ENCODE measurements at places on chromosomes 4 and X.

DNA sequence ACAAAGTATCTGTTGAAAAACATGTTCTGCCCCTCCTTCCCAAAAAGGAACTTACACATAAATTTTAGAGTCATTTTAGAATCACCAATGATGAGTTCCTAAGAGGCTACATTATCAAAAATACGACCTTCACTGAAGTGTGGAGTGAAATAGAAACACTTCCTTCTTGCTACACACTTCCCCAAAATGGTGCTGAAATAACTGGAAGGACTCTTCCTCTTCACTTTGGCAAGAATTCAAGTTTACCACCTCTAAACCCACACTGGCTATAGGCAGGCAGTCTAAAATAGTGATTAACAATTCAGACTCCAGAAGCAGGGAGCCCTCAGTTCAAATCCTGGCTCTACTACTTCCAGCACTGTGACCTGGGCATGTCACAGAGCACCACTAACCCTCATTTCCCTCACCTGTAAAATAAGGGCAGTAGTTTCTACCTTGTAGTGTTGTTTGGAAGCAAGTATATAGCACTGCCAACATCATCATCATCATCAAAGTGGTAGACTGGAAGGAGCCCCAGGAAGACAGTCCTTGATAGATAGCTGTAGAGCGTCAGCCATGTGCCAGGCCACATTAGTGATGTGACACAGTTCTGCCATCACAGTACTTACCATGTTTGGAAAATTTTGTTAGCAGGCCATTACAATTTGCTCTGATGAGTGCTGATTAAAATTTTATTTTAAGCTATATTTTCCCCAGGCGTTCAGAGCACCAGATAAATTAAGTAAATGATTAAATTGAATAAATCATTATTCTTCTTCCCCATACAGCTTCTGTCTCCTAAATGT is 103.3 kb downstream of the PARM1 start:
- no peak for DNase-seq

- DNase-seq = no peak
These were observed 152.8 kb downstream of the ENPP6 start for GRCh38 chr4:184064877-184065276.

DNA sequence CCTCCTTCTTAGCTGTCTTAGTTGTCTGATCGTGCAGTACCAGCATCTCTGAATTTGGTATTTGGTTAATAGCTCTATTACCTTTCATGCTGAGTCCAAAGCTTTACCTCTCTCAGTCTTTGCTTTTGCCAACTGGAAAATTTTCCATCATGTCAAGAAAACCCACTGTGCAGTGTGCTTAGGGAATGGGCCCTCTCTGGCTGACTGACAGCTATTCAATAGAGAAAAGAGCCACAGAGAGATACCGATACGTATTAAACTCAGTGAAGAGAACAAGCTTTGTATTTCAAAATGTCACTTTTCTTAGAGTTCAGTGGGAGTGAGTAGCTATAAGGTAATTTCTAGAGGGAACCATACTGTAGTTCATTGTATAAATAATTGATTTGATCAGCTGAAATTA is 1507.1 kb downstream of the C4orf33 start:
- no peak for DNase-seq

DNA sequence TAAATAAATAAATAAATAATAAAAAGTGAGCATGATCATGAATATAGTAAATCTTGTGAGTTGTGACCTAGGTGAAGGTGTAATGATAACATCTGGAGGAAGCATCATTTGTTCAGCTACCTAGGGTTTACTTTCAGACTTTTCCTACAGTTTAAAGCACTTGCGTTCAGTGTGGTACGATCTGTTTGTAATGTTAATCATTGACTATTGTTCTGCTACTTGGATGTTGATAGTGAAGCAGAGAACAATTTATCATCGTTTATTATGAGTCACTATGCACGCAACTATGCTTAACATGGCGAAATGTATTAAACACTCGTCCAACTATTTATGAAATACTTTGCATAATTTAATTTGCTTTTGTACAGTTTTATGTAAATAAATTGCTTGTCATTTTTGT is 426.2 kb downstream of the PCDH7 start:
- no peak for DNase-seq

- no peak for DNase-seq
These were observed 101.5 kb downstream of the CCDC160 start for GRCh38 chrX:134338527-134338926.
